ENCODE measurements at places on chromosomes 1 and 21. TPM values are rescaled to one million over a fixed set of nuclear protein-coding genes. Genes with fewer than 3 reads are reported as not detected.

- DNase-seq: no peak
- H3K27me3 ChIP-seq: no peaks in the 10 kb centered on the region
- H3K4me3 ChIP-seq: no peak overlapping the region
- no peaks in the 10 kb centered on the region for H3K36me3 ChIP-seq
- no peaks in the 10 kb centered on the region for H3K4me1 ChIP-seq
- H3K27ac ChIP-seq: no peak overlapping the region
Observed at GRCh38 chr1:161932668-161933067, 91.0 kb downstream of the OLFML2B start.

- no peak overlapping the region for H3K27ac ChIP-seq
- H3K4me3 ChIP-seq: no peak overlapping the region
Observed at GRCh38 chr1:185560760-185561159, 173.4 kb upstream of the HMCN1 start.

DNA sequence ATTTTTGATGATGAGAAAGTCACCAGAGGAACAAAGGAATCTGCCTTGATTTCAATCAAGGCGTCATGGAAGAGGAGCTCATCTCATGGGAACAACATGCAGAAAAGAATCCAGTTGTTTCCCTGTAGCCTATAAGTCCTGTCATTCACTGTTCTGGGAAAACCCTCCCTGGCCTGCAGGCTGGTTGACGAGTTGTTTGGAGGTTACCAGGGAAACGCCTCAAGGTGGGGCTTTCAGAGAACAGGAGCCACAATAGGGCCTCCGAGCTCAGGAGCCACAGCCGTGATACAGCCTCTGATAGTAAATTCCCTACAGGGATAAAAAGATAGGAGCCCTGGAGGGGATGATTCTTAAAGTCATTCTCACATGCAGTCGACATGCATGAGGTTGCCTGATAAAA, 135.2 kb downstream of the PSMG1 start:
- H3K4me3 ChIP-seq: no peak overlapping the region
- H3K4me1 ChIP-seq: no peaks in the 10 kb centered on the region
- H3K27me3 ChIP-seq: no peaks in the 10 kb centered on the region

DNA sequence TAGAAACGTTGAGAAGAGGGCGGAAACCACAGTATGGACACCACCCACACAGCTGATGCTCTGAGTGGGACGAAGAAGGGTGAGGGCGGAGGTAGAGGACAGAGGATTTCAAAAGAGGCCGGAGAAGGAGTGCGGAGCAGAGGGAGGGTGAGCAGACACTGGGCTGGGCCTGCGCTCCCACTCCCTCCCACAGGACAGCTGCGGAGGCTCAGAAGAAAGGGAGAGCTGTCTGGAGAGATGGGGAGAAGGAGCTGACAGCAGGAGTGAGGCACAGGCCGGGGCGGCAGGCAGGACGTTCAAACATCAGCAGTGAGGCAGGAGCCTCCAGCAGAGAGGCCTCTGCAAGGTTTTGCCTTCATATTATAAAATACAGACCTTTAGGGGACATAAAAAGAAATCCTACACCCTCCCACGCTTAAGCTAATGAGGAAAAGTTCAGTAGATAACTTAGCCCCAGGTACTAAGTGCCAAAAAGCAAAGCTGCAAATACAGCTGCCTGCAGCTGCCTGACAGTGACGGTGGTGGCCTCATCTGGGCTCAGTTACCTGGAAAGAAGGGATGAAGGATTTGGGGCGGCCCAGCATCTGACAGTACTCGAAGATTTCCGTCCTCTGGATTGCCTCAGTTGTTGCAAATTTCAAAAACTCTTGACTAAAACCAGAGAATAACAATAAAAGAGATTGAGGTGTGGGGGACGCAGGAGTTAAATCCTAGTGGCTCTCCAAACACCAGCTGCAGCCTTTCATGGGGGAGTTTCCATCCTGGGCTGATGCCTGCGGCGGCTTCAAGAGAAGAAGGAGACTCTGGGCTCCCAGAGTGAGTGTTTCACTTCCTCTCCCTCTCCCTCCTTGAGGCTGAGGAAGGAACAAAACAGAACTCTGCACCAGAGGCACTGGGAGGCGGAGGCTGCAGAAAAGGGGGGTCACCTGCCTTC, 25.6 kb downstream of the SEC16B start:
- H3K27ac ChIP-seq: no peak overlapping the region
- no peaks in the 10 kb centered on the region for H3K27me3 ChIP-seq
- H3K4me1 ChIP-seq: no peaks in the 10 kb centered on the region
- H3K4me3 ChIP-seq: no peak overlapping the region
- DNase-seq: peak; percentile 81
- peaks cover 16% of the 10 kb centered on the region for H3K36me3 ChIP-seq

GRCh38 chr1:109466452-109467300, at the start of gene SYPL2:
TSS of gene SYPL2 (plus strand) at chr1:109466546. CDS start at chr1:109466844, 298 bp downstream.
- peak within 1 kb of the TSS; percentile 72 for H3K4me3 ChIP-seq
- H3K36me3 ChIP-seq: no peaks in the 10 kb centered on the region
- peaks cover 21% of the 10 kb centered on the region for H3K27me3 ChIP-seq
- DNase-seq: peak; percentile 65
- H3K27ac ChIP-seq: peak within 1 kb of the TSS; percentile 82
- no peaks in the 10 kb centered on the region for H3K4me1 ChIP-seq

- no peak overlapping the region for H3K27ac ChIP-seq
- H3K36me3 ChIP-seq: no peaks in the 10 kb centered on the region
- no peak for DNase-seq
- H3K4me1 ChIP-seq: peaks cover 2% of the 10 kb centered on the region
Observed at GRCh38 chr1:58702261-58703141, 2.6 kb upstream of the MYSM1 start.

DNA sequence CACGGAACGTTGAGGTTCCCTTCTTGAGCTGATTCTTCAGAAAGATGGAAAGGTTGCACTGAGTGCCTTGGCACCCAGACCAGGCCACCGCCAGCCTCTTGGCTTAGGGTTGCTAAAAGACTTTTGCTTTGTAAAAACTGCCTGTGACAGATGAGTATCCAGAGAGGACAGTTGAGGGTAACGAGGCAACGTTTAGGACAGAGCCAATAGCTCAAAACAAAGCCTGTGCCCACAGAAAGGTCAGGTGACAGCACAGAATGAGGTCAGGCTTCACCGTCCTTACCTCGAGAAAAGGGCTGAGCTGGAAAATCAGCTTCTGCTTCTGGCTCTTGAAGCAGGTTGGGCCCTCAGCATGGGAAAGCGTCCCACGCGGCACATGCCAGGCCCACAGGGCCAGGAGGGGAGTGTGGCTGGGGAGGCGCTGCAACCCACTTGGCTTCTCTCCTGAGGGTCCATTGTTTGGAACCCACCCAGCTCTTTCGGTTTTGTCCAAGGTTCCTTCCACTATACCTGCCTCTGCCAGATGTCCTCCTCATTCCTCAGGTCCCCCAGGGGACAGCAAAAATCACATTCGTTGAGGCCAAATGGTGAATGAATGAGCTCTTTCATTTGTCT, 55.5 kb downstream of the SCCPDH start:
- H3K4me3 ChIP-seq: no peak overlapping the region
- H3K27ac ChIP-seq: no peak overlapping the region
- H3K36me3 ChIP-seq: peaks cover 3% of the 10 kb centered on the region
- no peaks in the 10 kb centered on the region for H3K27me3 ChIP-seq
- no peak for DNase-seq

DNA sequence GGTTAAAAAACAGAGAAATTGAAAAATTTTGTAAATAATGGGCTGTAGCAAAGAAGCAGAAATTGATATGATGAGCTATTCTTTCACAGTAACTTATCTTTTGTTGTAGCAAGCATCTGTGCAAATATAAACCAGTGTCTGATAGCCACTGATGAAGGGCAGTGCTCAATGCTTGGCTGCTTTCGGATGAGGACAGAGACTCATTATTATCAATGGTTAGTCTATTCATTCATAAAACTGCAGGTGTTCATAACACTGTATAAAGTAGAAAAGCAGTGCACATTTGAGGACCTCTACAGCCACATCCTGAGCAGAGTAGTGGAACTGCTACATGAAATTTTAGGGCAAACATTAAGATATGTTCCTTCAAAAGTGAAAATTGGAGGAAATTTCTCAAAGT, 107.2 kb downstream of the FAF1 start:
- H3K27ac ChIP-seq: no peak overlapping the region
- no peaks in the 10 kb centered on the region for H3K4me1 ChIP-seq
- H3K4me3 ChIP-seq: no peak overlapping the region
- H3K27me3 ChIP-seq: no peaks in the 10 kb centered on the region

DNA sequence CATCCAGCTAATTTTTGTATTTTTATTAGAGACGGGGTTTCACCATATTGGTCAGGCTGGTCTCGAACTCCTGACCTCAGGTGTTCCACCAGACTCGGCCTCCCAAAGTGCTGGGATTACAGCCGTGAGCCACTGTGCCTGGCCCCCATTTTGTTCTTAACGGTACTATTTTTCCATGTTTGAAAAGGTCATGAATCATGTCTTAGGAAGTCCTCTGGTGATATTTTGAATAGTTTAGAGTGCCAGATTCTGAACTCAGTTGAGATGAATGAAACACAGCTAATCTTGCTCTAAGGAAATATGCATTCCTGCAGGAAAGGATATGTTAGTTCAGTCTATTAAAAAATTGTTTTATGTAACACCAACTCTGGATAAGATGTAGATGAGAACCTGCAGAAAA, 62.6 kb upstream of the ATP2B4 start:
- no peak overlapping the region for H3K4me3 ChIP-seq
- H3K36me3 ChIP-seq: no peaks in the 10 kb centered on the region
- H3K27ac ChIP-seq: no peak overlapping the region
- no peaks in the 10 kb centered on the region for H3K27me3 ChIP-seq
- H3K4me1 ChIP-seq: no peaks in the 10 kb centered on the region
- no peak for DNase-seq

GRCh38 chr21:24223624-24224023, 1383.7 kb downstream of the MRPL39 start:
- H3K36me3 ChIP-seq: no peaks in the 10 kb centered on the region
- H3K27me3 ChIP-seq: no peaks in the 10 kb centered on the region
- no peak overlapping the region for H3K27ac ChIP-seq
- no peak for DNase-seq

- no peak overlapping the region for H3K4me3 ChIP-seq
- H3K36me3 ChIP-seq: no peaks in the 10 kb centered on the region
- no peaks in the 10 kb centered on the region for H3K27me3 ChIP-seq
Observed at GRCh38 chr1:85289207-85289847, 12.9 kb upstream of the BCL10 start.

DNA sequence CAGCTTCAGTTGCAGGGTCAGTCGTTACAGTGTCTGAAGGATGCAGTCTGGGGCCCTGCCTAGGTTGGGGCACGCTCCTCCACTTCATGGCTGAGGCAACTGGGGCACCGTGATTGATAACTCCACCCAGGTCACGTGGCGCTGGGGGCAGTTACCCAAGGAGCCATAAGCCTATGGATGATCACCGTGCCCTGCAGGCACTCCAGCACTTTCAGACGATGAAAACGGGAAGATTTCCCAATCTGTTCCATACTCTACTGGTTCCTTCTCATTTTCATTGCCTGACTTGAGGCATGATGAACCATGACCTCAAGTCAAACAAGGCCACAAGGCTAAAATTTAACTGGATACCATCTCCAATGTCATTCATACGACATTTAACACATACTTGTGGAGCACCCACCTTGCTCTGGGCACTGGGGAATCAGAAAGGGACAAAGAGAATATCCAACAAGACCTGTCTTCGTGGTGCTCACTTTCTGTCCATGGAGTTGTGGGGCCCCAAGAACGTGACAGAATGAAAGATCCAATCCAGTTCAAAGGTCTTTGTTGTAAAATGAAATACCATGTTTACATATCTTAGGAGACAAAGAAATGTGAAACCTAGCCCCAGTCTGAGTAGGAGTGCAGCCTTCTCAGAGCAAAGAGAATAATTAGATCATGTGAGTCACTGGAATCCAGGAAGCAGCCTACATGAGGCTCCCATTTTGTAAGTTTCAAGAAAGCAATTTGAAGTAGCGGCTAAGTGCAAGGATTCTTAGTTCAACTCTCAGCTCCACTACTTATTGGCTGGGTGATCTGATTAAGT, 39.4 kb upstream of the SPOCD1 start:
- no peak overlapping the region for H3K4me3 ChIP-seq
- no peak overlapping the region for H3K27ac ChIP-seq
- no peaks in the 10 kb centered on the region for H3K27me3 ChIP-seq
- H3K4me1 ChIP-seq: no peaks in the 10 kb centered on the region

- no peak overlapping the region for H3K27ac ChIP-seq
- H3K27me3 ChIP-seq: no peaks in the 10 kb centered on the region
- H3K4me1 ChIP-seq: no peaks in the 10 kb centered on the region
- DNase-seq: no peak
- no peak overlapping the region for H3K4me3 ChIP-seq
Observed at GRCh38 chr1:69648486-69648885, 80.8 kb downstream of the LRRC7 start.

- H3K27ac ChIP-seq: peak overlapping the region; percentile 98
- peaks cover 10% of the 10 kb centered on the region for H3K4me1 ChIP-seq
- H3K4me3 ChIP-seq: peak overlapping the region; percentile 81
- no peaks in the 10 kb centered on the region for H3K36me3 ChIP-seq
Observed at GRCh38 chr1:226109829-226110248, 47.3 kb downstream of the H3-3A start.

DNA sequence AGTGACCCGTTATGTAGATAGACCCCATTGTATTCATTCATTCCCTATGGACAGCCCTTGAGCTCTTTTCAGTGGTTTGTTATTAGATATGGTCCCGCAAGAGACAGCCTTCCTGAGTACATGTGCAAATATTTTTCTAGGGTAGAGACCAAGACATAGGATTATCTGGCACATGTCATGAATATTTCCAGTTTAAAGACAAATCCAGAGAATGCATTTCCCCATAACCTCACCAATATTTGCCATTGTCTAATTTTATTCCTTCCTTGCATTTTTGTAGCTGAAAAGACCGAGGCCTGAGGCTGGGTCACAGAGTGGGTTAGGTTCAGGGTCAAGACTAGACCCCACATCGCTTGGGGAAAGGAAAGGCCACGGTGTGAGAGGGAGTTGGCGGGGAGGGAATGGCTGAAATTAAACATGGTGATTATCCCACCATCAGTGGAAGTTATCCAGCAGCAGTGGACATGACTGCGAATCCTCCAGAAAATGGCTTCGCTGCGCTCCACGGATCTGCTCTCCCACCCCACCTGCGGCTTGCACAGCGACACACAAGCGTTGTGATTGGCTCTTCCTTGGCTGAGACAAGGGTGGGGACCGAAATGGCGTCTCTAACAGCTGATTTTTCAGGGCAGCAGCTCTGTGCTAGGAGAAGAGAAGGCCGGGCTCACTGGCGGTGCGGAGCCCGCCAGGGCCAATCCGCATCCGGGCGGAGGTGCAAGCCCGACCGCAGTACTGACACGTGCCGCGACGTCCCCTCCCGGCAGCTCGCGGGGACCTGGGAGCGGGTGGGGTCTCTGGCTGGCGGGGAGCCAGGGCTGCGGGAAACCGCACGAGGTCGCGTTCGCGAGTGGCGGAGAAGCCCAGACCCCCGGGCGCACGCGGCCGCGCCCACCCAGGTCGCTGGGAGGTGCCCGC, 16.1 kb upstream of the STMN1 start:
- H3K27me3 ChIP-seq: no peaks in the 10 kb centered on the region
- no peaks in the 10 kb centered on the region for H3K36me3 ChIP-seq
- peak; percentile 86 for DNase-seq
- H3K4me1 ChIP-seq: peaks cover 2% of the 10 kb centered on the region

TMEM52 gene
- 0.50 TPM for total RNA-seq

COL8A2 gene
- total RNA-seq: 6.4 TPM

SHISAL2A gene
- 2.5 TPM for total RNA-seq

GREM2 gene
- total RNA-seq: 0.50 TPM

LDLRAD2 gene
- 0.79 TPM for total RNA-seq

CHI3L2 gene
- total RNA-seq: 27.2 TPM

CD53 gene
- total RNA-seq: 70.9 TPM

CLIC4 gene
- total RNA-seq: 315 TPM
